Esophagus mucosa (tissue), 1 donor: ENCODE measurements at places on chromosomes 16 and 17. TPM values are rescaled to one million over a fixed set of nuclear protein-coding genes. Genes with fewer than 3 reads are reported as not detected.
A peak's percentile ranks its signal among the peaks of the same experiment; 100 is the strongest.

The ACBD4 gene
- 3.5 TPM for total RNA-seq

The VPS9D1 gene
- 21.0 TPM for total RNA-seq

The TPSAB1 gene
- total RNA-seq: 4.6 TPM

The LRRC75A gene
- 0.08 TPM for total RNA-seq

The GNAO1 gene
- total RNA-seq: 0.64 TPM

The METTL26 gene
- 40.2 TPM for total RNA-seq

The KRT36 gene
- total RNA-seq: not detected

The OR1F1 gene
- not detected for total RNA-seq

The SPN gene
- total RNA-seq: 0.60 TPM

The SLC13A2 gene
- total RNA-seq: not detected

DNA sequence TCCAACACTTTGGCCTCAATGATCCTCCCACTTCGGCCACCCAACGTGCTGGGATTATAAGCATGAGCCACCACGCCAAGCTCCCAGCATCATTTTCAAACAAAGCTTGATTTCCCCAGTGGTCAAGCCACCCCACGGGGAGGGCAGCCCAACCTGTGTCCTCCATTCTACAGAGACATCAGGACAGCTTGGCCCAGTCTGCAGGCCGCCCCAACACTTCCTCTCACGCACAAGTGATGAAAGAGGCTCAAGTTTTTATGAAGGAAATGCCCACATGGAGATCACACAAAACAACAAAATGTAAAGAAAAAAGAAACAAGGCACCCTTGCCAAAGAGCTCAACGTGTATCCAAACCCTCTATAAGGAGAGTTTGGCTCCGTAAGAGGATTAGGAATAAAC lies 112.4 kb downstream of the XYLT1 start:
- ATAC-seq: no peak

GRCh38 chr17:66945147-66945835 lies 19.2 kb upstream of the CACNG4 start:
- ATAC-seq: peak; percentile 39

- ATAC-seq: no peak
Measured at GRCh38 chr16:85259115-85259831, 147.0 kb upstream of the CIBAR2 start.

GRCh38 chr17:46159686-46160085 lies 33.5 kb downstream of the KANSL1 start:
- ATAC-seq: no peak

DNA sequence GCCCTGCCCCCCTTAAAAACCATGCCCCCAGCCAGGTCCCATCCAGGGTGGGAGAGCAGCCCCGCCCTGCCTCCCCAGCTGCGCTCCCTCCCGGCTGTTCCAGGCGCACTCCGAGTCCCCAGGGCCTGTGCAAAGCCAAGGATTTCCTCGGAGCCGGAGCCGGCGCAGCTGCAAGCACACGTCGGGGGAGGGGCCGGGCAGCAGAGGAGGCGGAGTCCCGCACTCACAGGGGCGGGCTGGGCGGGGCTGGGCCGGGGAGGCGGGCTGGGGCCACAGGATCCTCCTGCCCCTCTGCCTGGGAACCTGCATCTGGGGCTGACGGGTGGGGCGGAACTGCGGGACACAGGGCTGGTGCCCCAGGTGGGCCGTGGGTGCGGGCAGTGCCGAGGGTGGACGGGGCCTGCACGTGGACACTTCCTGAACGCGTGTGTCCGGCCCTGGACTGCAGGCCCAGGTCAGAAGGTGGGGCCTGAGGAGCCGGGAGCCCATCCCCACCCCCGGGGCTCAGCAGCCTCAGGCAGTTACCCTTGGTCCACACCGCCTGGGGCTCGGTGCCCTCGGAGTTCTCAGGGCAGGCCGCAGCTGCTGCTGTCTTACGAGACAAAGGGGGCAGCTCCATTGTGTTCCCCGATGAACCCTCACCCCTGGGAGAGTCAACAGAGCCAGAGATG lies 24.0 kb upstream of the SSTR5 start:
- ATAC-seq: peak; percentile 41

GRCh38 chr17:46020998-46021397 lies 21.9 kb downstream of the STH start:
- ATAC-seq: no peak

- ATAC-seq: no peak
Measured at GRCh38 chr17:35683591-35683990, 47.8 kb upstream of the RASL10B start.

GRCh38 chr16:1747934-1748333 lies 23.4 kb downstream of the NME3 start:
- ATAC-seq: no peak

GRCh38 chr17:80880648-80880985 lies 111.0 kb upstream of the CHMP6 start:
- ATAC-seq: no peak

- peak; percentile 9 for ATAC-seq
Measured at GRCh38 chr17:59695945-59696681, 11.1 kb downstream of the PTRH2 start.

DNA sequence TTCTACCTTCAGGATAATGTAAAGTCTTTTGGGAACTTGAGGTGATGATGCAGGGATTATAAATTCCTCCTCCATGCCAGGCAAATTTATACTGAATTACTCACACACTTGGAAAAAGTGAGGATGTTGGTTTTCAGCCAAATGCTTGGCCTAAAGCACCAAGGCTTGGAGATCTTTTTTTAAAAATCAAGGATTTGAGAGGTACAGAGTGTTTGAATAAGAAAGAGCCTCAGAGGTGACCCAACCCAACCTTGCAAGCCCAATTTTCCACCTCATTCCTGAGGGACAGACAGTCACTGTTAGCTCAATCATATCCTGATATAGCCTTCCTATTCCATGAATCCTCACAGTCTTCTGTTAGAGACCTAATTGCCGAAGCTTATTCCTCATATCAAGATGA lies 14.0 kb downstream of the GRIN2A start:
- no peak for ATAC-seq

DNA sequence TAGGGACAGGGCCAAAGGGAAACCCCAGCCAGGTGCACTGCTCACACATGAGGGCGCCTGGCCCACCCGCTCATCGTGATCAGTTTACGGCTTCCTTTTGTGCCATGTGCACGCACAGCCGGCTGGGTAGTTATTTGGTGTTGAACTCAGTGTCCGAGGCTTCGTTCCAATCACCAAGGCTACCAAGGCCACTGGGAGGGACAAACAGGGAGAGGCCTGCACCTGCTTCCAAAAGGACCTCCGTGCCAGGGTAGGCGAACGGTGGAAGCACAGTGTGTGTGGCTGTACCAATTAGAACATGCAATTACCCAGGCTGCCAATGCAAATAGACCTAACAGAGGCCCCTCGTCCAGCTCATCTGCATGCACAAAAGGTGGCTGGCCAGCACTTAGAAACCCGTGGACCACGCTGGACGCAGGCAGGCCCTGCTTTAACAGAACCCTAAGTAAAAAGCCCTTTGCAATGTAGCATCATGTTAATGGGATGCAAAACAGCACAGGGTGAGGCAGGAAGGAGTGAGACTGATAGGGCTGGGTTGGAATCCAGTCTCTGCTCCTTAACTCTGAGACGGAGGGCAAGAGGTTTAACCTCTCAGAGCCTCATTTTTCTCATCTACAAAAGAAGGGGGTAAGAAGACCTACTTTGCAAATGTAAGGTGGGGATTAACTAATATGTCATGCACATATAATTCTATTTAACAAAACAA lies 204.0 kb downstream of the XYLT1 start:
- no peak for ATAC-seq

DNA sequence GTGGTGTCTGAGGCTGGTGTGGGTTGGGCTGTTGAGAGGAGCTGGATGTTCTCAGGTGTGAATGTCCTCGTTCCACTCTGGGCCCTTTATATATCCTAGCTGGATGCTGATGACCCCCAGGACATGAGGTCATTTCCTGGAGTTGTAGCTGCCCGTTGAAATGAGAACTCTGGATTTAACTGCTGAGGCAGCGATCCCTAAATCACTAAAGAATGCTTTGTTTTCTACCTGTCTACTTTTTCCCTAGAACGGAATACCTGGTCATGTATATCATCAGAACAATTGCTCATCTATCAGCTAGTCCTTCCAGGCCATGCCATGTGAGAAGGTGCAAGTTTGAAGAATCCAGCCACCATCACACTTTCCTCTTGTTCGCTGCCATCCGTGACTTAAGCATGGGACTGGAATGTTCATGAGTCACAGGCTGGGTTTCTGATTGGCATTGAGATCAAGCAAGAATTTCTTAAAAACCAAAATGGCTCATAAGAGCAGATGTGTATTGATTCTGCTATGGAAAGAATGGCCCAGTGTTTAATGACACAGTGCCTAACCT lies at the start of gene KRTAP2-3:
KRTAP2-3 (minus strand) TSS at position 63 of the 553 bp plus-strand sequence. CDS start 64 bp downstream, outside the sequence.
- peak; percentile 8 for ATAC-seq

DNA sequence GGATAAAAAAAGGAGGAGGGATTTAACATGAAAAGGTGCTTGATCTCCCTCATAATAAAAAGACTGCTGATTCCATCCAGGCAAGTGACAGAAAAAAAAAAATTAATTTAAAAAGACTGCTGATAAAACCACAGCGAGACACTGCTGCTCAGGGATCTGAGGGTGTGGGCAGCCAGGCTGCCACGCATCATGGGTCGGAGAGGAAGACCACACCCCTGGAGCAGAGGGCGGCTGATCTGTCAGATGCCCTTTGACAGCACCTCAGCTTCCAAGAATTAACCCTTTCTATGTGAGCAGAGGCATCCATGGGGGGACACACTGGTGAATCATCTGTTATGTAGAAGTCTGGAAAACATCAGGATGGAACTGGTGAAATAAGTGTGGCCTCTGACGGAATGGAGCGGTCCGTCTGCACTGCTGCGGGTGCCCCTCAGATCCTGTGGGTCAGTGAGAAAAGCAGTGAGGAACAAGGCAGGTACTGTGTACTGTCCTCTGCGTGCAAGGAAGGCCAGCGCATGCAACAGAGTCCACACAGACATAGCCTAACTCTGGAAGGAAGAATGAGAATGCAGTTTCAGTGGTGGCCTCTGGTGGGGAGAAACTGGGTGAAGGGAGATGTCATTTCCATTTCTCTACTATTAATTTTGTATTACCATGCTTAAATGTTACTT lies 19.8 kb downstream of the MAPT start:
- no peak for ATAC-seq
